ENCODE measurements at places on chromosomes 4 and X.

- no peak for DNase-seq
Observed at GRCh38 chr4:44668526-44668925, 9.7 kb upstream of the GUF1 start.

DNA sequence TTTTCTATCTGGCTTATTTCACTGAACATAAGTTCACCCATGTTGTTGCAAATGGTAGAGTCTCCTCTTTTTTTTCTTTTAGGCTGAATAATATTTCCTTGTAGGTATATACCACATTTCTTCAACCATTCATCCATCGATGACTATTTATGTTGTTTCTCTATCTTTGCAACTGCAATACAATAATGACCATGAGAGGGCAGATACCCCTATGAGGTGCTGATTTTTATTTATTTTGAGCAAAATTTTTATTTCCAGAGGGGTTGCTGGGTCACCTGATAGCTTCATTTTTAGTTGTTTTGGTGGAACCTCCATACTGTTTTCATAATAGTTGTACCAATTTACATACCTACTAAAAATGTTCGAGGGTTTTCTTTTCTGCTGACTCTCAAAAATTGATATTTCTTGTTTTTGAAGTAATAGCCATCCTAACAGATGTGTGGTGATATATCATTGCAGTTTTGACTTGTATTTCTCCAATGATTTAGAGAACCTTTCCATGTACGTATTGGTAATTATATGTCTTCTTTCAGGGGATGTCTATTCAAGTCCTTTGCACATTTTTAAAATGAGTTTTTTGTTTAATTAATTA lies 1697.0 kb downstream of the PCDH7 start:
- DNase-seq = no peak

GRCh38 chr4:54371173-54371572 lies 142.1 kb downstream of the PDGFRA start:
- no peak for DNase-seq

GRCh38 chr4:113732-114131 lies 10.6 kb upstream of the ZNF718 start:
- no peak for DNase-seq

DNA sequence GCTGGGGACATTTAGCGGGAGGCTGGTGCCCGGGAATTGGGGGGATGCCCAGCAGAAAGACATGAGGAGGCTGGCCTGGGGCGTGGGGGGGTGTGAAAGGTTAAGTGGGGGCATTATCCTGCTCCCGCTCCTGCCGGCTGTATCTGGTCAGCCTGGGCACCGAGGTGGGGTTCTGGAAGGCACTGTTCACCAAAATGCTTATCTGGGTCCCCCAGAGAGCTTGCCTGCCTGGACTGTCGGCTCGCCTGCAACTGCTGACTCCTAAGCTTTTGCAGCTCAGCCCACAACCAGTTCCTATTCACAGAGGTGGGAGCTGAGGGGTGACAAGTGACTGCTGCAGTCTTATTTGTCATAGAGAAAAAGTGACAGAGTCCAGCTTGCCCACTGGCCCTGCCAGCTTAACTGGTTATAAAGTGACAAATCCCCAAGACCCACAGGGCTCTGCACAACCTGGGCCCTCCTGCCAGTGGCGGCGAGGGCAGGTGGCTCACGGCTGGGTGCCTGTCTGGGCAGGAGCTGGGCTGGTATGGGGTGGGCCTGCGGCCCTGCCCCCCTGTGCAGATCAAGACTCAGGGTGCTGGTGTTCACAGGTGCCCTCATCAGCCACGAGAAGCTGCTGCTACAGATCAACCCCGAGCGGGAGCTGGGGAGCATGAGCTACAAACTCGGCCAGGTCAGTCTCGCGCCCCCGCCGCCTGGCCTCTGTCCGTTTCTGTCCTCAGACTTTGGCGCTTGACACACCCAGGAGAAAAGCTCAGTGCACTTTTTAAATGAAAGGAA lies 23.7 kb upstream of the MSANTD1 start:
- DNase-seq = no peak

DNA sequence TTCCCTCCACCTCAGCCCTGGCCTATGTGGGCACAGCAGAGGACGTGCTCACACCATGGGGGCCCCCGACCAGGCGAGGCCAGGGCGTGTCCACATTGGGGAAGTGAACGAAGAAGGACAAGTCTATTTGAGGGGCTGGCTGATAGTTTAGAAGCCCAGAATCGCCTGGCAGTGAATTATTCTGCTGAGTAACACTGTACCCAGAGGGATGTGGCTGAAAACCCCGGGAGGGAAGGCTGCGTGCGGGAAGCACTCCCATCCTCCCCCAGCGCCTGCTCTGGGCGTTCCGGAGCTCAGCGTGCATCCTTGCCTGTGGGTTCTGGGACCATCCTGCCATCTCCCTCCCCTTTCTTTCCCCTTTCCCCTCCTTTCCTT lies 66.6 kb downstream of the TRMT44 start:
- no peak for DNase-seq
